ENCODE measurements at places on chromosomes 2 and 18. TPM values are rescaled to one million over a fixed set of nuclear protein-coding genes. Genes with fewer than 3 reads are reported as not detected.

GRCh38 chr2:38866773-38867443 lies 8.8 kb downstream of the DHX57 start:
- peak; percentile 39 for DNase-seq
- peaks cover 9% of the 10 kb centered on the region for H3K4me1 ChIP-seq
- H3K27me3 ChIP-seq: no peaks in the 10 kb centered on the region
- H3K27ac ChIP-seq: no peak overlapping the region
- no peaks in the 10 kb centered on the region for H3K36me3 ChIP-seq

GRCh38 chr2:220753486-220753885 lies 818.6 kb downstream of the EPHA4 start:
- no peaks in the 10 kb centered on the region for H3K4me1 ChIP-seq
- H3K27ac ChIP-seq: no peak overlapping the region
- no peak overlapping the region for H3K4me3 ChIP-seq
- no peak for DNase-seq

DNA sequence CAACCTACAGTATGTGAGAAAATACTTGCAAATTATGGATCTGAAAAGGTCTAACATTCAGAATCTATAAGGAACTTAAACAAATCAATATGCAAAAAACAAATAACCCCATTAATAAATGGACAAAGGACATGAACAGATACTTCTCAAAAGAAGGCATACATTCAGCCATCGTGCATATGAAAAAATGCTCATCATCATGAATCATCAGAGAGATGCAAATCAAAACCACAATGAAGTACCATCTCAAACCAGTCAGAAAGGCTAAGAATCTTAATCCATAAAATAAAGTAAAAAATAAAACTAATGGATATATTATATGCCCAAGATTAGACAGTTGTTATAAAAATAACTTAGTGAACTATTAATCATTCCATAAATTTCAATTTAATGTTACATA lies 154.0 kb downstream of the CALCRL start:
- H3K27me3 ChIP-seq: no peaks in the 10 kb centered on the region
- no peak overlapping the region for H3K27ac ChIP-seq
- no peaks in the 10 kb centered on the region for H3K36me3 ChIP-seq
- no peak overlapping the region for H3K4me3 ChIP-seq
- no peaks in the 10 kb centered on the region for H3K4me1 ChIP-seq

GRCh38 chr18:24964216-24964615 lies 387.8 kb downstream of the ZNF521 start:
- peaks cover 43% of the 10 kb centered on the region for H3K27me3 ChIP-seq
- H3K36me3 ChIP-seq: no peaks in the 10 kb centered on the region
- DNase-seq: no peak

GRCh38 chr2:160918906-160919503 lies 241.2 kb upstream of the TANK start:
- no peaks in the 10 kb centered on the region for H3K27me3 ChIP-seq
- no peaks in the 10 kb centered on the region for H3K36me3 ChIP-seq
- H3K4me3 ChIP-seq: no peak overlapping the region
- no peaks in the 10 kb centered on the region for H3K4me1 ChIP-seq

DNA sequence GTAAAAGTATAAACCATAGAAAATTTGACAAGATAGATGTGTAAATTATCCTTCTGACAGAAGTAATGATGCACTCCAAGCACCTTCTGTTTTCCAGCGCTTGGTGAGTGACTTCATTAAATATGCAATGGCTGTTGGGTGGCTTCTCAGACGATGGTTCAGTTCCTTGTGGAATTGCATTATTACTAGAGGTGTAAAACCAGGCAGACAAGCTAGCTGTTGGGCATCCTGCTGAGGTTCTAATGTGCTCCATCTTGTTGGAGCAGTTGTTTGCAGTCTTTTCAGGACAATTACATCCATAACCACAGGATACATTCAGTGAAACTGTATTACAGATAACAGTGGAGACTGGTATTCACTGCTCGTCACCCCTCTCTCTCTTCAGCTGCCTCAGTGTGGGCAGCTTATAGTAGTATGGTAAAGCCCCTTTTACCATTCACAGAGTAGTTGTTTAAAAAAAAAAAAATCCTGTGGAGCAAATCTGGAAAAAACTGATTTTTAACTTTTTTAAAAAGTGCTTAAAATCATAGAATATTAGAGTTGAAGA lies 143.5 kb downstream of the AGPS start:
- no peak overlapping the region for H3K4me3 ChIP-seq
- no peaks in the 10 kb centered on the region for H3K36me3 ChIP-seq
- H3K27ac ChIP-seq: no peak overlapping the region
- no peaks in the 10 kb centered on the region for H3K27me3 ChIP-seq
- no peak for DNase-seq

GRCh38 chr18:2845172-2845571 lies 1.6 kb upstream of the EMILIN2 start:
- H3K27ac ChIP-seq: no peak overlapping the region
- peaks cover 13% of the 10 kb centered on the region for H3K36me3 ChIP-seq
- H3K4me3 ChIP-seq: no peak overlapping the region
- H3K4me1 ChIP-seq: peaks cover 24% of the 10 kb centered on the region
- peaks cover 72% of the 10 kb centered on the region for H3K27me3 ChIP-seq
- no peak for DNase-seq

DNA sequence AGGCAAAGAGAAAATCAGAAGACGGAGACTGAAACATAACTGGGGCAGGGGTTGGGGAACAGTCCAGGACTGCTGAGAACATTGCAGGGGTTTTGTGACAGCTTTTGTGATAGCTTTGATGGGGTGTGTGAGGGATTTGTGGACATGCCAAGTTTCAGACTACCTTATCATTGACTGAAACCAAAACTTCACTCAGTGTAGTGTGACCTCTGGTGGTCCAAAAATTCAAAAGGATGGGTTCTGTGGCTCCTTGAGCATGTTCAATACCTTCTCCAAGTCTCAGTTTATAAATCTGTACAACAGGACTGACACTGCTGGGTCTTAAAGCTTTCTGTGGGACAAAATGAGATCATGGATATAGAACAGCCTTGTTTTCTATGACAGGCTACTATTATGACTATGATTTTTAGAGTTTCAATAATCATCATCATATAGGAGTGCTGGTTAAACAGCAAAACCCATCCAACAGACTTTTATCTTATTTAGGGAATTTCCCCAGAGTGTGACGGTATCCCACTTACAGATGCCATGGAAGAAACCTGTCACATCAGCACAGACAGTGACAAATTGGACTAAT lies 259.2 kb upstream of the SLC14A2 start:
- DNase-seq: no peak
- no peak overlapping the region for H3K27ac ChIP-seq
- H3K36me3 ChIP-seq: no peaks in the 10 kb centered on the region
- peaks cover 62% of the 10 kb centered on the region for H3K4me1 ChIP-seq
- no peaks in the 10 kb centered on the region for H3K27me3 ChIP-seq

- DNase-seq: no peak
- no peaks in the 10 kb centered on the region for H3K36me3 ChIP-seq
- H3K27ac ChIP-seq: no peak overlapping the region
- H3K4me3 ChIP-seq: no peak overlapping the region
Observed at GRCh38 chr2:201500534-201500933, 49.0 kb downstream of the STRADB start.

DNA sequence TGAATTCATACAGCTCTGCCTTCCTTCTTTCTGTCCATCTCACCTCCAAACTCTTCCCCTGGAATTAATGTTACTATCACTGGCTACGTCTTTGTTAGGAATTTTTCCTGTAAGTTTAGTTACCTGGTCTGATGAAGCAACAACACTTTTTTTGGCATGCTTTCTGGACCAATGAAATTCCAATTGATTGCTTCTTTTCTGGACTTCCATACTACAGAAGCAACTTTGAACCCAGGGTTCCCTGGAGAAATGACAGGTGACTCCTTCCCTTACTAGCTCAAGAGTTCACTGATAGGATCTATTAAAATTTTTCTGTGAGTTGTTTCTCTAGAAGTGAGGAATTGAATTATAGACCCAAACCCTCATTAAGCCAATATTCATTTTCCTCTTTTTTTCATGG lies 41.4 kb upstream of the STPG4 start:
- H3K27me3 ChIP-seq: no peaks in the 10 kb centered on the region
- H3K4me3 ChIP-seq: no peak overlapping the region
- H3K27ac ChIP-seq: no peak overlapping the region

Gene VWC2L
- not detected for total RNA-seq

- H3K27ac ChIP-seq: no peak overlapping the region
- no peaks in the 10 kb centered on the region for H3K4me1 ChIP-seq
- peaks cover 18% of the 10 kb centered on the region for H3K27me3 ChIP-seq
Observed at GRCh38 chr2:109516445-109517117, 97.2 kb downstream of the SEPTIN10 start.

GRCh38 chr2:39696838-39697237 lies 31.1 kb downstream of the TMEM178A start:
- no peak overlapping the region for H3K4me3 ChIP-seq
- H3K36me3 ChIP-seq: no peaks in the 10 kb centered on the region
- H3K4me1 ChIP-seq: peaks cover 11% of the 10 kb centered on the region
- H3K27ac ChIP-seq: no peak overlapping the region

Gene REG3G
- not detected for total RNA-seq

- no peaks in the 10 kb centered on the region for H3K27me3 ChIP-seq
- H3K36me3 ChIP-seq: no peaks in the 10 kb centered on the region
- no peak overlapping the region for H3K27ac ChIP-seq
- H3K4me1 ChIP-seq: no peaks in the 10 kb centered on the region
- DNase-seq: no peak
Observed at GRCh38 chr2:202361108-202361507, 15.0 kb upstream of the BMPR2 start.

GRCh38 chr2:45466053-45466452 lies 145.0 kb downstream of the SRBD1 start:
- H3K4me3 ChIP-seq: no peak overlapping the region
- H3K27ac ChIP-seq: no peak overlapping the region
- no peaks in the 10 kb centered on the region for H3K36me3 ChIP-seq
- no peak for DNase-seq
- H3K27me3 ChIP-seq: no peaks in the 10 kb centered on the region

DNA sequence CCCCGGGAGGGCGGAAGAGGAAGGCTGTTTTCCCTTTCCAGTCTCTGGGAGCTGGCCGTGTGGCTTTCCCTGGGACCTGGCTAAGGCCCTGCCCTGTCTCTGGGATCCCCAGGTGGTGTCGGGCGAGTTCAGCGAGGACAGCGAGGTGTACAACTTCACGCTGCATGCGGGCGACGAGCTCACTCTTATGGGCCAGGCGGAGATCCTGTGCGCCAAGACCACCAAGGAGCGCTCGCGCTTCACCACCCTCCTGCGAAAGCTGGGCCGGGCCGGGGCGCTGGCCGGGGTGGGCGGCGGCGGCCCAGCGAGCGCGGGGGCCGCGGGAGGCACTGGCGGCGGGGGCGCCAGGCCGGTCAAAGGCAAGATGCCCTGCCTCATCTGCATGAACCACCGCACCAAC lies 11.2 kb downstream of the GAREM2 start:
- DNase-seq: no peak
- peaks cover 5% of the 10 kb centered on the region for H3K4me1 ChIP-seq
- peaks cover 12% of the 10 kb centered on the region for H3K36me3 ChIP-seq
- H3K27me3 ChIP-seq: peaks cover 40% of the 10 kb centered on the region

GRCh38 chr2:191351298-191351697 lies 106.1 kb downstream of the MYO1B start:
- H3K36me3 ChIP-seq: peaks cover 10% of the 10 kb centered on the region
- no peak overlapping the region for H3K27ac ChIP-seq
- no peaks in the 10 kb centered on the region for H3K4me1 ChIP-seq
- no peak overlapping the region for H3K4me3 ChIP-seq
- DNase-seq: no peak

Measured in Calu3 (cell line).